Ecto neural progenitor cell (in vitro differentiated cells): ENCODE measurements at places on chromosomes 1 and 21.

DNA sequence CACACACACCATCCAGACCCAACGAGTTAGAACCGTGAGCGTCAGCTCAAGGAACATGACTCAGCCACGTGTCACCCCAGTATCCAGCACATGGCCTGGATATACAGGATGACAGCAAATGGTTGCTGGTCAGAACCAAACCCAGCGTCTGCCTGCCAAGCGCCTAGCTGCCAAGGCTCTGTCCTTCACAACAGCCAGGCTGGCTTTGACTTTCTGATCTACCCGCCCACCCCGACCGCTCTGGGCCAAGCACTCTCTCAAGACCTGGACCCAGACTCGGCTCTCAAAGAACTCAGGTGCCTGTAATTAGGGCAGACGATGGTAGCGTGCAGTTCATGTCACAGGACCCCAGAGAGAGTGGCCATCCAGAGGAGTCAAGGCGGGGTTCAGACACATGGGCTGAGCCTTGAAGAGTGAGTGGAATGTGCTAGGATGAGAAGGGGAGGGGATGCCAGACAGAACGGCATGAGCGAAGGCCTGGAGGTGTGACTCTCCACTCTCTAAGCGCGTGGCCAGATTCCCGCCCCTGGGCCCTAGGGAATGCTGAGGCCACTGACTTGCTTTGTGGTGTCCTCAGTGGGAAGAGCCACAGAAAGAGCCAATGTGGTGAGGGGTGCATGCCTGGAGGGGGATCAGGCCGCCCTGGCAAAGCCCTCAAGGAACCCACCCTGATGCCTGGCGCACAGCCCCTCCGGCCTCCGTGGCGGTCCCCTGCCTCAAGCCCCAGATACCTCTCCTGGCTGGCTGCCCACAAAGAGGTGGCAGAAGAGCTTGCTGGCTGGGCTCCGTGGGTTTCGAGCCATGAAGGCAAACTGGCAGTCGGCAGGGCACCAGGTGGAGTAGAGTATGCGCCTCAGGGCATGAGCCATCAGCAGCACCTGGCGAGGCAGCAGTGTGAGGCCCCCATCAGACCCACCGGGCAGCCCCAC, 7.0 kb downstream of the SH2D5 start:
- DNase-seq = peak; percentile 41

GRCh38 chr1:62407398-62408009, 29.3 kb upstream of the USP1 start:
- no peak for DNase-seq

DNA sequence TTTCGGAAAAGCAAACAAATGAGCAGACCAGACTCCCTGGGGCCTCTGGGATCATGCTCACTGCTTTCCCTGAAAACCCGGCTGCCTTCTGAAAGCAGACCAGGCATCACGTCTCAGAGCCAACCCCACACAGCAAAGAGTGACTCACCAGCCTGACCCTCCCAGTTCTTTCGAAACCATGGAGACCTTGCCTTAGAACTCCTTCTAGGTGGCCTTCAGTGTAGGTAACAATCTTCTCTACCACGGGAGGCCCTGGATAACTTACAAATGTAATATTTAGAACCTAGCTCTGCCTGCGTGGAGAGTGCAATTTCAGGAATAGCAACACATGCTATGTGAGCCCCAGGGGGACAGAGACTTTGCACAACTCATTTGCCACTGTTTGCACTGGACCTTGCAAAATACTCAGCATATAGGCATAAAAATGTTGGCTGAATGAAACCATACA, 105.2 kb downstream of the SUSD4 start:
- DNase-seq = no peak

GRCh38 chr1:93680420-93681100, 1.1 kb downstream of the BCAR3 start:
- peak; percentile 86 for DNase-seq

DNA sequence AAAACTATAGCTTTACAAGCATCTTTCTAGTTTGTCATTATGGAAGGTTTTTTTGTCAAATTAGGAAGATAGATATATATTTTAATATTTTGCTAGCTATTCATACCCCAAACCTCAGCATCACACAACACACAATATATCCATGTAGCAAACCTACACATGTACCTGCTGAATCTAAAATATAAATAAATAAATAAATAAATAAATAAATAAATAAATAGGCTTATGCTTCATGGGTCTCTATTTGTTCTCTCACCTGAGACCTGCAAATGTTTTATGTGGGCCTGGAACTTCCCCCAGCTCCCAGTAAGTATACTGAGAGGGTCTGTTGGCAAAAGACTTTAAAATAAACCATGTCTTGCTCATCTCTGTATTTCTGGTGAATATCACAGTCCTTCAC, 147.4 kb upstream of the BEND5 start:
- no peak for DNase-seq

DNA sequence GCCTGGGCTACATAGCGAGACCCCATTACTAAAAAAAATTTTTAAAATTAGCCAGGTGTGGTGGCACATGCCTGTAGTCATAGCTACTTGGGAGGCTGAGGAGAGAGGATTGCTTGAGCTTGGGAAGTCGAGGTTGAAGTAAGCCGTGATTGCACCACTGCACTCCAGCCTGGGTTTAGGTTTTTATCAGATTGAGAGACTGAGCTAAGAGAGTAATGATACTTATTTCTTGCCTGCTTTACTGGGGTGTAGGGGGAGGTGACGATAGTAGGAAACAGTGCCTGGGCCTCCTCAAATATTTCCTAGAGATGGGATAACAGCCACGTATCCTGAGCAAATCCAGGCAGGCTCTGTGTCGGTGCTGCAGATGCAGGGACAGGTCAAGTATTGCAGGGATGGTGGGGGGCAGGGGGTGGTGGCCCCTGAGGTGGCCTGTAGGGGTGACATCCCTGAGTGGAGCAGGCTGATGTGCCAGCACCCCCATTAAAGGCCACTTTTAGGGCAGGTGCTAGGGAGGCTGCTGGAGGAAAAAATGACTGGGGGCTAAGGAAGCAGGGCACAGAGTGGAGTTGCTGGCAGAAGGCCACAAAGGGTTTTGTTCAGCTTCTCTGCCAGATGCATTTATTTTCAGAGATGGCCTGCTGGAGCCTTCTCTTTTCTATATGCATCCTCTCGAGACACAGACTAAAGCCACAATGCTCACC, 130.5 kb downstream of the RHOU start:
- DNase-seq = no peak

- no peak for DNase-seq
These were observed 2.8 kb downstream of the RAB4A start for GRCh38 chr1:229273507-229274232.

DNA sequence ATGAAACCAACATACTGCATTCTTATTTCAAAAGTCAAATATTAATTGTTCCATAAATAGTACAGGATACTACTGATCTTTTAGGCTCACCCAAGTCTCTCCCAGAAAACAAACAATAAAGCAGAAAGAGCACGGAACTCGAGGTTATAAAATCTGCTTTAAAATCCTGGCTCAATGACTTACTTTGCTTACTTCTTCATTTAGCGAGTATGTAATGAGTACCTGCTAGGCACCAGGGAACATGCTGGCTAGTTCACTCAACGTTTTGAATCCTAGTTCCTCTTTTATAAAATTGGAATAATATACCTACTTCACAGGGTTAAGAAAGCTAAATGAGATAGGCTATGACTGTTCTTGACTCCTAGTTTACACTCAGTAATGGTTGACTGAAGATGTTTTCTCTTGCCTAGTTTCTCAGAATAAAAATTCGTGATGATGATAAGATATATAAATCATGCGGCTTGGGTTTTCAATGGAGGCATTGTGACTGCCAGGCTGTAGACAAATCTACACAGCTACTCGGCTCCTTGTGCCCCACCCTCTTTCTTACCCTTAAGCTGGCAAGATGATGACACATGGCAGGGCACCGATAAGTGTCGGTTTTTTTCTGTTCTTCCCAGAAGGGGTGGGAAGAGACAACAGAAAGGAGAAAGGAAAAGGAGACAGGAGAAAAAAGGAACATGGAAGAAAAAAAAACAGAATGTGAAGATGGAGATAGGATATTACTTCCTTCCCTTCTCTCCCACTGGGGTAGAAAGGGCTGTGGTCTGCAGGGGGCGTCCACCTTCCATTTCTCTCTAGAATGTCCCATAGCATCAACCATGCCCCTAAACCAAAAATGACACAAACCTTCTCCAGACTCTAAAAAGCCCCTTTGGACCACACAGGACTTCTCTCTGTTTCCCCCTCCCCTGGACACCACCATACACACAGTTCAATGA, 507.1 kb downstream of the SMYD3 start:
- DNase-seq = no peak

DNA sequence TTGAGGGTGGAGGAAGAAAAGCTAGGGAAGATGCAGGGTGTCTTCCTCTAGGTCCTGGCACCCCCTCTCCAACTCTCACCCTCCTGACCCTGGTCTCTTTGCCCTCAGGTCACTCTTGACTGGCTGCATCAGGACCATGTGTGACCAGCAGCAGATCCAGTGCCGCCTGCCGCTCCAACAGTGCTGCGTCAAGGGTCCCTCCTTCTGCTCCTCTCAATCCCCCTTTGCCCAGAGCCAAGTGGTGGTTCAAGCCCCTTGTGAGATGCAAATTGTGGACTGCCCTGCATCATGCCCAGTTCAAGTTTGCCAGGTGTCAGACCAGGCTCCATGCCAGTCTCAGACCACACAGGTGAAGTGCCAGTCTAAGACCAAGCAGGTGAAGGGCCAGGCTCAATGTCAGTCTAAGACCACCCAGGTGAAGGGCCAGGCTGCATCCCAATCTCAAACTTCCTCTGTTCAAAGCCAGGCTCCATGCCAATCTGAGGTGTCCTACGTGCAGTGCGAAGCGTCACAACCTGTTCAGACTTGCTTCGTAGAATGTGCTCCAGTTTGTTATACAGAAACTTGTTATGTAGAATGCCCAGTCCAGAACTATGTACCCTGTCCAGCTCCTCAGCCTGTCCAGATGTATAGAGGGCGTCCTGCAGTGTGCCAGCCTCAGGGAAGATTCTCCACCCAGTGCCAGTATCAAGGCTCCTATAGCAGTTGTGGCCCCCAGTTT, 1.8 kb downstream of the KPRP start:
- no peak for DNase-seq

DNA sequence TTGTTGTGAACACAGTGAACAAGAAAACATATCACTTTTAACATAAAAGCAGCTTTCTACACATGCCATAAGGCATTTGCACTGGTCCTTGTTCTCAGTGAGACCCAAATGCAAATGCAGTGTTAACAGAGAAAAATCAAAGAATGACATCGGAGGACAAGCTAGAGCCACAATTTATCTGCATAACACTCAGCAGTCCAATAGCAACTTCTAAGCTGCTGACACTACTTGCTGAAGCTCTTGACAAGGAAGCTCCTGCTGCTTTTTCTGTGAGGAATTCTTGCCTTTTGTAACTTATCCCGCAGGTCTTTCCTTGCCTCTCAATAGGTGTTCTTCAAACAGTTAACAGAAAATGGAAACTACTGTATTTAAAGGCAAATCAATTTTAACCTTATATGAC, 34.7 kb downstream of the USH2A start:
- no peak for DNase-seq

DNA sequence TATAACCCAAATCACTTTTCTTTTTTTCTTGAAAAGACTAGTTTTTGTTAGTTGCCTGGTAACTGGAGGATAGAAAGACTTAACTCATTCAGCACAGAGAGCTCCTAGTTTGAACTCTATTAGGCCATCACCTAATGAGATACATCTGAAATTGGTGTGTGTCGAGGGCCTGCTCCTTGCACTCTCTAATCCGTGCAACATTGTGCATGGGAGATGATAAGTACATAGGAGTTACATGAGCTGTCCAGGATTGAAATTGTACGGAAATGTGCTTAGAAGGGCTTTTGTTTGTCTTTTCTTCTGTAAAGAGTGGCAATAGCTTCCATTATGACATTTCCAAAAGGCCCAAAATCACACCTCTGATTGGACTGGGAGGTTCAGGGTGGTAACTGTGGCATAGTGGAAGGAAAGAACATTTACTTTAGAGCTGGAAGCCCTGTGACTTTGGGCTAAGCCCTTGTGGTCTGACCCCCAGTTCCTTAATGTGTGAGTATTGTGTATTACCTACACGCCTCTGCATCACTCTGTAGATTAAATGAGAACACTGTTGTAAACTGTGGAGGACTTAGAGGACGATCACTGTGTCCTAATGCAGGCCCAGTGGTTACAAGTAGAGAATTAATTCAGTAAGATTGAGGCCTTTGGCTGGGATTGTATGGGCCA, 71.2 kb downstream of the FGGY start:
- no peak for DNase-seq

- no peak for DNase-seq
These were observed 136.9 kb upstream of the NEGR1 start for GRCh38 chr1:72419229-72419628.

- DNase-seq = no peak
These were observed 40.3 kb upstream of the CASZ1 start for GRCh38 chr1:10836726-10837125.

GRCh38 chr1:167469280-167469965, 48.9 kb downstream of the CD247 start:
- DNase-seq = no peak

- DNase-seq = no peak
These were observed 7.9 kb downstream of the RNU5D-1 start for GRCh38 chr1:44723064-44723463.

DNA sequence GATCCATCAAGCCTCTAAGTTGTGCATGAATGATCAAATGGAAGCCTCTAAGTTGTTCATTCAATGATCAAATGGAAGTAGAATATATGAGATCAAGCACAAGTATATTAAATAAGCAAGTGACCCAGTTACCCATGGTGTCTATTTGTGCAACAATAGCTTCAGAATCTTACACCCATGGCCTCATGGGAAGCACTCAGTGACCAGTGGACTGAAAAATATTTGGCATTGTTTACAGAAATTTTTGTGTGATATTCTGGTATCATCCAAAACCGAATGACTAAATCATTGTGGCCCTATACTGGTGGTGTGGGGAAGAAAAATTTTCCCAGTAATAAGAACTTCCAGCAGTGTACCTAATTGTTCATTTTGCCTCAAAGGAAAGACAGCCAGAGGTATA, 46.6 kb downstream of the DUSP10 start:
- no peak for DNase-seq

- DNase-seq = no peak
These were observed 20.7 kb upstream of the POFUT2 start for GRCh38 chr21:45308194-45309068.

DNA sequence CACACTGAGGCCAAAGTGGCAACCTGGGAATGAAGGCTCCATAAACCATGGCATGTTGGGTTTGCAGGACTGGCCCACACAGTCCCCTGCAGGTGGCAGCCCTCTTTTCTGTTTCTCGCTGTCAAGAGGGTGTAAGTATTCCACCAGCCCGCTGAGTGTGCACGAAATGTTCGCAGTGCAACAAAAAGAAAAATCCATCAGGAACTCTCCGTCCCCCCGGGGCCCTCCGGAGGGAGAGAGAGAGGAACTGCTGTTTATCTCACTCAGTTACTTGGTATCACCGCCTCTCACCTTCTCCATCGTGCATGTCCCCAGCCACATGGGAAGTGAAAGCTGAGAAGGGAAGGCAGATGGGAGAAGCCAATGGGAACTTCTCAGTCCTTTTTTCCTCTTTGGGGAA, 38.3 kb downstream of the NCF2 start:
- DNase-seq = no peak

- DNase-seq = no peak
These were observed 4.6 kb upstream of the SLC6A9 start for GRCh38 chr1:44035726-44036408.

GRCh38 chr1:208278638-208279037, 34.5 kb upstream of the PLXNA2 start:
- no peak for DNase-seq
